Kasumi-1 (cell line): ENCODE measurements at places on chromosomes 7 and 10.

- DNase-seq, result no peak
Measured at GRCh38 chr7:85135977-85136376, 50.9 kb downstream of the SEMA3D start.

DNA sequence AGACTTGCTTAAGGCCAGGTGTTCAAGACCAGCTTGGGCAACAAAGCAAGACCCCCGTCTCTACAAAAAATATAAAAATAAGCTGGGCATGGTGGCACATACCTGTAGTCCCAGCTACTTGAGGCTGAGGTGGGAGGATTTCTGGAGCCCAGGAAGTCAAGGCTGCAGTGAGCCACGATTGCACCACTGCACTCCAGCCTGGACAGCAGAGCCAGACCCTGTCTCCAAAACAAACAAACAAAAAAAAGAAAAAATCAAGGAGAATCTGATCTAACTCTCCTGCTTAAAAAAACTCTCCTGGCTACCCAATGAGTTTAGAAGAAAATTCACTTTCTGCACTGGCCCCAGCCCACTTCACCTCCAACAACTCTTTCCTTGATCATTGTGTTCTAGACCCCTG, 1.9 kb upstream of the KPNA7 start:
- DNase-seq, result no peak

DNA sequence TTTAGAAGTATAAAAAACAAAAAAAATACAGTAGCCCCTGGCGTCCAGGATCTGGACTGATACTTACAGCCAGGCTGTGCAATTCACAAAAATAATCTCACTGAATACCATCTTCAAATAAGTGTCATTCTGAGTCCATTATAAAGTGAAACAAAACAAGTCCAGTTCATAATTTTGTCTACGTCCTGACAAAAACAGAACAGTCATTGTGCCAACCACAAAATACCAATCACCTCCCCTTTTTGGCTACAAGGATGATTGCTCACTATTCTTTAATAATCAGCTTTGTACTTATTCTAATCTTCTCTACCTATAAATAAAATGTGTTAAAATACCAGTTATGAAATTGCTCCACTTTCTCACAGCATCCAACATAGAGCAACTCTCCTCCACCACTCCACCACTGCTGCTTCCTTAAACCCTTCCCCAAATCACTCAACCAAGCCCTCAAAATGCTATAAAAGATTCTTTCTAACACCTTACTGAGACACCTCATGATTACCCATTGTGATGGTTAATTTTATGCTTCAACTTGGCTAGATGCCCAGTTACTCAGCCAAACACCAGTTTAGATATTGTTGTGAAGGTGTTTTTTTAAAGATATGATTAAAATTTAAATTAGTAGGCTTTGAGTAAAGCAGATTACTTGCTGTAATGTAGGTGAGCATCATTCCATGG, 479.8 kb upstream of the SEMA3A start:
- no peak for DNase-seq

DNA sequence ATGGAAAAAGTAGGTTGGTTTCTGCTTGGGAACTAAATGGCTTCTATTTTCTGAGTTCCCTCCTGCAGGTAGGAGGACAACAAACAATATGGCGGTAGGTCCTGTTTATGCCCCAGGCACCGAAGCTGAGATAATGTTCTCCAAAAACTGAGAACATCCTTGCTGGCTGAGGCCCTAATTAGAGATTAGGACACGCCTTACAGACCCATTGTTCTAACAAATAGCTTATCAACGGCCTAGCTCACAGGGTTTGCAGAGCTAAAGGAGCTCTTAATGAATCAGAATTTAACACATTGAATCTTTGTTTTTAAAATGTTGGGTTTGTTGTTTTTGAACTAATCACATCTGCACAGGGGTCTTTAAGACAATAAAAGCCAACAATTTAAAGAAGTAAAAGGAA, 37.0 kb downstream of the HTR5A start:
- no peak for DNase-seq

GRCh38 chr10:127880557-127880956, 12.2 kb downstream of the CLRN3 start:
- peak; percentile 95 for DNase-seq

- no peak for DNase-seq
Measured at GRCh38 chr7:41586931-41587640, 115.8 kb downstream of the INHBA start.

GRCh38 chr10:125399289-125399688, 238.9 kb upstream of the CTBP2 start:
- DNase-seq, result no peak

DNA sequence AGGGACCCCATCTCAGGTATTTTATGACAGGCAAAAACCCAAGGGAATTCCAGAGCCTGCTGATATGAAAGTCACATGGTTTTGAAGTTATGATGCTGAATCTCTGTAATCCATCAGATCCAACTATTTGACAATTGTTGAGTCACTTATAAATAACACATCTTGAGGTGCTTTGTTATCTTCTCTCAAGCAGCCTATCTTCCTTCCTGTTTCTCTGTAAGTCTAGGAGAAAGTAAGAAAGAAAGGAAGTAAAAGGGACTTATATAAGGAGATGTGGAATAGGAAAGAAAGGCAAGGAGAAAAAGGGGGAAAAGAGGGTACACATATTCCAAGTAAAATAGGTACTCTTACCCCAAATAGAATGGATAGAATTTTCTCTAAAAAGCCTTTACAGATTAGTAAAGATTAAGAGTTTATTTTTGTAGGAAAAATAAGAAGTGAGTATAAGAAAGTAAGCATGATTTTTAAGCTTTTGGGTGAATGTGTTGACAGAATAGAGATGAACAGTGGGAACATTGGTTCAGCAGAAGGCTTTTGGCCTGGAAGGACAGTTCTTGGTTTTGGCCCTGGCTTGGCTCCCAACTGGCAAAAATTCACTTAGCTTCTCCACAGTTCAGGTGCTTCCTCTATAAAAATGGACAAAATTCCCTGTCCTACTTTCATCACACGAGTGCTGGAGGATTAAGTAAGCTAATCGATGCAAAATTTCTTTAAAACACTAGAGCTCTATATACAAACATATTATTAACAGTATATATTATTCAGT, 39.6 kb upstream of the ANK3 start:
- peak; percentile 19 for DNase-seq

GRCh38 chr7:103325744-103326143, 18.8 kb downstream of the DNAJC2 start:
- no peak for DNase-seq

GRCh38 chr7:30469303-30469702, 9.3 kb downstream of the NOD1 start:
- DNase-seq, result peak; percentile 40

GRCh38 chr7:21671859-21672258, 129.0 kb downstream of the DNAH11 start:
- DNase-seq, result peak; percentile 2

DNA sequence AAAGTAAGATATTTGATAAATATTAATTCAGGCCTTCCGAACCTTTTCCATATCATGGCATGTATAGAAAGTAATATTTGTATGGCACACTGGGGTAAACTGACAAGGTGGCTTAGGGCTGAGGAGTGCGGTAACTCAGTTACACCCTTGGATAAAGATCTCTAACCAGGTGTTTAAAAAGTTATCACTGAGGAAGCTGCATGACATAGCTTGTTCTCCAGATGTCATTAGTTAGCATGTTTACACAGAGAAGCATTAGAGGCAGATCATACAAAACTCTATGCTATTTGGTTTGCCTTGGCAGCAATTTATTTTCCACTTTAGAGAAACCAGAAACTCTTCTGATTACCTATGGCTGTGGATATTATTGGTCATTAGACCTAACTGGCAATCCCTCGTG, 118.2 kb downstream of the ST7 start:
- DNase-seq, result no peak

- DNase-seq, result no peak
Measured at GRCh38 chr7:53001221-53001620, 34.2 kb upstream of the POM121L12 start.

DNA sequence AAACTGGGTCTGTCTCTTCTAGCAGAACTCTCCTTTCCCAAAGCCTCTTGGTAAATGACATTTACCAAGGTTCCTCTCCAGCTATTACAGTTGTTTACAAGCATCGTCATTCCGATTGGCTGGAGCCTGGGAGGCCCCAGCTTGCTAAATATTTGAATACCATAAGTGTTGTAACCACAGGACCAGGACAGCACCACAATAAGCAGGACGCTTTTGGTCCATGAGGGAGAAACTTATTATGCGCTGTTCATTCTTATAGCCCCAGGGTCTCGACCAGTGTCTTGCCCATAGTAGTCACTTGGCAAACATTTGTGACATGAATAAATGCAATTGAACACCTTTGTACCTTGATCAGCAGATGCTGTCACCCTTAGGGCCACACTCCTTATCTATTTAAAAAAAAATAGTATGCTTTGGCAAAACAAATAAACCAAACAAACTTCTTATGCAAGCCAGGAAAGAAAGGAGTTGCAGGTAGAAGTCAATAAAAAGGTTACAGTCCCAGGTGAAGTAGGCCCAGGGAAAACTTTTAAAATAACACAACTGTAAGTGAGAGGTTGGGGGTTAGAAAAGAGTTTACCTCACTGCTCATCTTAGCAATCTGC, 32.8 kb downstream of the NRAP start:
- no peak for DNase-seq

- peak; percentile 79 for DNase-seq
Measured at GRCh38 chr10:22573820-22574569, 140.4 kb downstream of the PIP4K2A start.

DNA sequence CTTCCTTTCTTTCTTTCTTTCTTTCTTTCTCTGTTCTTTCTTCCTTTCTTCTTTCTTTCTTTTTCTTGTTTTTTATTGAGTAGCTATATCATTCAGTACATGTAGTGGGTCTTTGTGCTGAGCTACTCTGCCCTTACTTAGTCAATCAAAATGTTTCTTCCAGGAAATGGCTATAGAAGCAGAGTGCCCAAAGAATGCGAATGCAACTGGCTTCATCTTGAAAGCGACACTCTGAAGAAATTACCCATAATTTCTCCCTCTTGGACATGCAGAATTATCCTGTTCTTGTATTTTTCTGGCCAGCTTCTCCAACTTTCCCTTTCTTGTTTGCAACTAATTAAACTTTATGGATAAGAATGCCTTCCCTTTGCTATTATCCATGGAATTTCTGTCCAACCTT, 441.5 kb downstream of the MAGI2 start:
- DNase-seq, result no peak

GRCh38 chr10:84196941-84197340, 2.6 kb downstream of the CDHR1 start:
- no peak for DNase-seq

GRCh38 chr10:47438857-47439474, 44.9 kb downstream of the ANXA8 start:
- DNase-seq, result peak; percentile 23

DNA sequence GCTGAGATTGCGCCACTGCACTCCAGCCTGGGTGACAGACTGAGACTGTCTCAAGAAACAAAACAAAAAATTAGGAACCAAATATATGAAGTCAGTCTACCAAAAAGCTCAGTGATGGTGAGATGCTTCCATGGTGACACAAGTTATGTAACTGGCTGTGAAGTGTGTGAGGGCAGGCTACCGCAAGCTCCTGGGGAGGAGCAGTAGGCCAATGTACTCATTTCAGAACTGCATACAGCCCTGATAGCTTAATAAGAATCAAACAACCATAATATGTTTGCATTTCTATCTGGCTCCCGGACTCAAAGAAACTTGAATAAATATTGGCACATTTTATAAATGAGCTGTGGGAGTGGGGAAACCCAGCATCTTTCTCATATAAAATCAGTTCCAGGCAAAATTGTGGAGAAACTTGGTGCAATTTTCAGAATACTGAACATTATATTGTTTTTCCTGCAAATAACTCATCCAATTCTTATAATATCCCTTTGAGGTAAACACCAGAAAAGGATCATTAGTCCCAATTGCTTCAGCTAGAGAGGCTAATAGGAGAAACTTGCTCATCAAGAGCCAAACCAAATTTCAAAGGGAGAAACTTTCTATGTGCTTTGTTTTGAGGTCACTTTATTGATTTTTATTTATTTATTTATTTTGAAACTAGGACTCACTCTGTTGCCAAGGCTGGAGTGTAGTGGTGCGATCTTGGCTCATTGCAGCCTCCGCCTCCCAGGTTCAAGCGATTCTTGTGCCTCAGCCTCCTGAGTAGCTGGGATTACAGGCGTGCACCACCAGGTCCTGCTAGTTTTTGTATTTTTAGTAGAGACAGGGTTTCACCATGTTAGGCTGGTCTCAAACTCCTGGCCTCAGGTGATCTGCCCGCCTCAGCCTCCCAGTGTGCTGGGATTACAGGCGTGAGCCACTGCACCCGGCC, 127.0 kb downstream of the SORCS1 start:
- no peak for DNase-seq

DNA sequence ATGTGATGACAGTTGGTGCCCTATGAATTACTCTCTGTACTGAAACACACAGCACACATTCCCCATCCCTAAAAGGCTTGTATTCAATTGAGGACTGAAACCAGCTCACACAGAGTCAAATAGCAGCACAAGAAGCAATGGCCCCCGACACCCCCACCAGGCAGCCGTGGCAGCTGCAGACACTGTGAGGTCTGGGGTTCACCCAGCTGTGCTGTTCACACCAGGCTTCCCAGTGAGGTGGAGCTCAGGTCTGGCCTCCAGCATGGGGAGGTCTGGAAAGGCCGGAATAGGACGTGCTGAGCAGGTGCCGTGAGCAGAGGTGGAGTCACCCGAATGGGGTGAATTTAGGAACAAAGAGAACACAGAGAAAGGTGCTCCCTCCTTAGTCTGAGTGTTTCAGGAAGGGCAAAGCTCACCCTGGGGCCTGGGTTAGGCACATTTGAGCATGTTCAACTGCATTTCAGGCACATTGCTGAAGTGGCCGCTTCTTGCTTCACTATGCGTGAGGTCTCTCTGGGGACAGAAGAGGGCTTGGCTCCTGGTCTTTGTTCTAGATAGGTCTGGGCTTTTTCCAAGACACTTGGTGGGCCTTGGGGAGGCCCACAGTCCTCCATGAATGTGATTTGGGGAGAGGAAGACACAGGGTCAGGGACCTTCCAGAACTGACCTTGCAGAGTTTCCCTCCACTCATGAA, 41.1 kb downstream of the C10orf120 start:
- no peak for DNase-seq
